ENCODE measurements at places on chromosomes 5 and 9.

GRCh38 chr5:109997161-109997560 lies 307.4 kb downstream of the MAN2A1 start:
- no peak for DNase-seq

DNA sequence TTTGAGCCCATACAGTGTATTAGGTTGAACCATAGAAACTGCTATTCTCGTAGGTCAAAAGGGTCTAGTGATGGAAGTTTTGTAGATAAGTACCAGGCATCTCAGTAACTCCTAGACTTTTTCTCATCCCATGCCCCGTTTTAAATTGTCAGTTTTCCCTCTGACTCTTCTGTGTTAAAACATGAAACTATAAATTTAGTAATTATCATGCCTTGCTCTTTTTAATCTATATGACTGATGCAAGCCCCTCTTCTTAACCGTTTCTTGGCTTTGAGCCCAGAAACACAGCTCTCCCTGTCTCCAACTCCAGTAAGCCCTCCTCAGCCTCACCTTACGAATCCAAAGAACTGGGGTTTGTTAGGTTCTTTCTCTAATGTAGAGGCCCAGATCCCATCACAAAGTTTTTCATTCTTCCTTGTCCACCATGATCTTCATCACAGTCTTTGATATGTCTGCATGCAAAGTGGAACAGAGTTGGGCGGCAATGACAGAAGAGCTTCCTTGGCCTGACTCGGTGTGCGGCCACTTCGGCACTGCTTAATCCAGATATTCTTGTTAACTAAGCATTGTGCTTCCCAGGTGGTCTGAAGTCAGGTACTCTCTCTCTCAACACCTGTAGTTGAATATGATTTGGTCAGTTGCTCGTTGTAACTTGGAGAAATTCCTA lies 21.1 kb downstream of the RGMB start:
- DNase-seq = no peak

GRCh38 chr9:4852419-4852818 lies 59.7 kb downstream of the RCL1 start:
- DNase-seq = no peak

DNA sequence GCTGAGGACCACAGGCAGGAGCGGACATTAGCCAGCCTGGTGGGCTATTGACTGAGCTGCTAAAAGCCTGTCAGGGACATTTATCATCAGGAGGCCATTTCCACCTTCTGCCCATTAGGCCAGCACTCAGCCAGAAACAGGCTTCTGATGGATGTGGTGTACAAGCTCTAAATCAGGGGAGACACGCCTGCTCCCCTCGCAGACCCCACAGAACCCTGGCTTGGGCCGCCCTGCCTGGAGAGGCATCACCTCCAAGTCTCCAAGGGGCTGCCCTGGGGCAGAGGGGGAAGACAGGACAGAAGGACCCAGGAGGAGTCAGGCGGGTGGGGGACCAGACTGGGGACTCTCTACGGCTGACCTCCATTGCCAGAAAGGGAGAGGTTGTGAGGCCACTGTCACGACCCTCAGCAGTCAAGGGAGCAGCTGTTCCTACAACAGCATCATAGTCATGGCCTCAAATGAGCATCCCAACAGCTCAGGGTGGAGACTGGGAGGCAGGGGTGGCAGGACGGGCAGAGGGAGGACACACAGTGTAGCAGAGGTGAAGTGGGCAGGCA lies 24.0 kb upstream of the TRIM14 start:
- DNase-seq = no peak

GRCh38 chr9:72462340-72462739 lies 59.1 kb upstream of the TMC1 start:
- no peak for DNase-seq

GRCh38 chr5:145859897-145860296 lies 12.9 kb downstream of the GRXCR2 start:
- no peak for DNase-seq

DNA sequence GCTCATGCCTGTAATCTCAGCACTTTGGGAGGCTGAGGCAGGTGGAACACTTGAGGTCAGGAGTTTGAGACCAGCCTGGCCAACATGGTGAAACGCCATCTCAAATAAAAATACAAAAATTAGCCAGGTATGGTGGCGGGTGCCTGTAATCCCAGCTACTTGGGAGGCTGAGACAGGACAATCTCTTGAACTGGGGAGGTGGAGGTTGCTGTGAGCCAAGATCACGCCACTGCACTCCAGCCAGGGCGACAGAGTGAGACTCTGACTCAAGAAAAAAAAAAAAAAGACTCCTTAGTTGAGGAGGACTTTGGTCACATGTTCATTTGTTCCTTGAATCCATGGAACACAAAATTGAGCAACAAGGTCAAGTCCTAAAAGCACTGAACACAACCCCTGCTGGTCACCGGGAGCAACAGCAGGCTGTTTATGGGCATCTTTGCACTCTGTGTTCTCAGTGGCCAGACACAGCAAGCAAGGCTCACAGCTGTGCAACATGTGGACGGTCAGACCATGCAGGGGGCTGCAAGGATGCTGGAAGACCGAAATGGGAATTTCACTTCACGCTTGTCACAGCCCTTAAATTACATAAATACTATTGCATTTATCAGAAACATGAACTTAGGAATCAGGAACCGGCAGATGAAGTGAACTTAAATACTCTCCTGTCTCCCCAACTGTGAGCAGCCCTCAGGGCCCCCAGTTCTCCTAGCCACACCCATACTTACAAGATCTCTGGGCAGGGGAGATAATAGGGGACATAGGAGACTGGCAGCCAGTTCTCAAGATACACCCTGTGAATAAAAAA lies 2.8 kb downstream of the GBGT1 start:
- DNase-seq = no peak

GRCh38 chr9:123355761-123356431 lies at the start of gene CRB2:
Gene CRB2 (plus strand): TSS chr9:123356197. CDS start chr9:123356261, 64 bp downstream.
- no peak for DNase-seq

DNA sequence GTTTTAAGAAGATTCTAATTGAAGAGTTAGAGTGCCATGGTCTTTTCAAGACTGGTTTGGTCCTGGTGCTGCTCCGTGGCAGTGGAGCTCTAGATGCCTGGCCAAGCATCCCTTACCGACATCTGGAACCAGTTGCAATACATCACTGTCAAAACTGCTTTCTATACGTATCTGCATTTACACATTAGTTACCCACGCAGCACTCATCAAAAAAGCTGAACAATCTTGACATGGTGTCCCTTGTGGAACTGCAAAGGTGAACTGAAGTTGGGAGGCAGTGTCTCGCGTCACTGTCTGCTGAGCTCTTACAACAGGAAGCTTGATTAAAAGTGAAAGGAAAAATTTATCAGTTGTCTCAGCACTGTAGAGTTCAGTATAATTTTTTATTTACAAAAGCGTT lies 82.6 kb downstream of the PBX3 start:
- peak; percentile 16 for DNase-seq

GRCh38 chr5:9314558-9314957 lies 231.3 kb downstream of the SEMA5A start:
- no peak for DNase-seq

DNA sequence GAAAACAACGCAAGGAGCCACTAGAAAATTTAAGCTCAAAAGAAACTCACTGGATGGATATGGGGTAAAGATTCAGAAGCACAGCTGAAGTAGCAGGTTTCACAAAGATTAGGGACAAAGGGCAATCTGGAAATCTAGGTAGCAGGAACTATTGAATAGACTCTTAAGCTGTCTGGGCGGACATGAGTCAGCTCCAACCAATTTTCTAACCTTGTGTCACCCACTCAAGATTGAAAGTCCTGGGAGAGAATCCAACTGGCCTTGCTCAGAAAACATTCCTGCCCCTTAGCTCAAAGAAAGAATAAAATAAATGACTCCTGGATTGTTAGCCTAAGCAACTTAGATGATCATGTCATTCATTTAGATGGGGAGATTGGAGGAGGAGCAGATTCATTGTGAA lies 69.2 kb downstream of the STK32A start:
- no peak for DNase-seq

- no peak for DNase-seq
These were observed 65.0 kb upstream of the SARDH start for GRCh38 chr9:133803028-133803585.

- no peak for DNase-seq
These were observed 116.1 kb downstream of the KDM4C start for GRCh38 chr9:6873857-6874256.

- DNase-seq = no peak
These were observed 148.0 kb downstream of the FGF1 start for GRCh38 chr5:142537938-142538337.

- no peak for DNase-seq
These were observed 403.1 kb upstream of the ZNF608 start for GRCh38 chr5:125149527-125149926.

- DNase-seq = no peak
These were observed 23.2 kb upstream of the ADAMTS16 start for GRCh38 chr5:5116956-5117355.

GRCh38 chr5:2780421-2781171 lies 29.1 kb upstream of the IRX2 start:
- no peak for DNase-seq

- no peak for DNase-seq
These were observed 24.3 kb upstream of the F2R start for GRCh38 chr5:76691467-76692273.

GRCh38 chr9:98455256-98456155 lies 200.1 kb upstream of the TBC1D2 start:
- DNase-seq = no peak

GRCh38 chr5:52804387-52804791 lies 16.7 kb downstream of the ITGA1 start:
- no peak for DNase-seq

- DNase-seq = no peak
These were observed 83.0 kb downstream of the ELAVL2 start for GRCh38 chr9:23743036-23743435.

DNA sequence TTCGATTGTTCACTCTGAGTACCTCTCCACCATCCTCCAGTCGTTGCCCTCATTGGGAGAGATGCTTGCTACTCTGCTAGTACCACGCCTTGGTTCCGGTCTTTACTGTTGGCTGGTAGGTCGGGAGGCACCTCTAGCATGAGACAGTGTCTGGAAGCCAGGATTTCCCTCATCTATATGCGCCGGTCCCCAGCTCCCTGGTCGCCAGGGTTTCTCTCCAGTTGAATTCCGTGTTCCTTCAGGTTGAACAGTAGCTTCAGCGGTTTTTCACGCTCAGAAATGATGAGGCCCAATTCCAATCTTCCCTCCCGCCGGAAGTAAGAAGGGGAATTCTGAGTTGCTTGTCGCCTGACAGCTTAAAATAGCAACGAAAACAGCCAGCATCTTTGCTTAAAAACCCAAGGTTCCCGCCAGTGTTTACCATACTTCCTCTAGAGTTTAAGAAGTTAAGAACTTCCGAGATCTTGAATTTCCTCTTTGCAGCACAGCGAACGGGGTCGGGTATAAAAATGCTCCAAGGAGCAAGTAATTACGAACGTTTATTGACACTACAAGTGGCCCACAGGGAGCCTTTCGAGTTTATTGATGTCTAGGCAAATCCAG lies 1.3 kb upstream of the ST8SIA4 start:
- peak; percentile 29 for DNase-seq

- DNase-seq = no peak
These were observed 327.9 kb downstream of the NTRK2 start for GRCh38 chr9:84997472-84997871.

DNA sequence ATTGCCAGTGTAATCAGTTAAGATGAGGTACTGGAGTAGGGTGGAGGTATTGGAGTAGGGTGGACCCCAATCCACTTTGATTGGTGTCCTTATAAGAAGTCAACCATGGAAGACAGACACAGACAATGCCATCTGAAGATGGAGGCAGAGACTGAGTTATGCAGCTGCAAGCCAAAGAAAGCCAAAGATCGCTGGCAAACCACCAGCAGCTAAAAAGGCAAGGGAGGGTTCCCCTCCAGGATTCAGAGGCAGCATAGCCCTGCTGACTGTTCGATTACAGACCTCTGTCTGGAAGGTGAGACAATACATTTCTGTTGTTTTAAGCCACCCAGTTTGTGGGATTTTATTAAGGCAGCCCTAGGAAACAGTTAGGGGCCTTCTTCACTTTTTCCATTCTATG lies 30.5 kb upstream of the CKMT2 start:
- no peak for DNase-seq

GRCh38 chr9:136120438-136120844 lies 1.8 kb upstream of the TMEM250 start:
- no peak for DNase-seq

GRCh38 chr9:101625876-101626275 lies 31.1 kb upstream of the PPP3R2 start:
- DNase-seq = no peak

DNA sequence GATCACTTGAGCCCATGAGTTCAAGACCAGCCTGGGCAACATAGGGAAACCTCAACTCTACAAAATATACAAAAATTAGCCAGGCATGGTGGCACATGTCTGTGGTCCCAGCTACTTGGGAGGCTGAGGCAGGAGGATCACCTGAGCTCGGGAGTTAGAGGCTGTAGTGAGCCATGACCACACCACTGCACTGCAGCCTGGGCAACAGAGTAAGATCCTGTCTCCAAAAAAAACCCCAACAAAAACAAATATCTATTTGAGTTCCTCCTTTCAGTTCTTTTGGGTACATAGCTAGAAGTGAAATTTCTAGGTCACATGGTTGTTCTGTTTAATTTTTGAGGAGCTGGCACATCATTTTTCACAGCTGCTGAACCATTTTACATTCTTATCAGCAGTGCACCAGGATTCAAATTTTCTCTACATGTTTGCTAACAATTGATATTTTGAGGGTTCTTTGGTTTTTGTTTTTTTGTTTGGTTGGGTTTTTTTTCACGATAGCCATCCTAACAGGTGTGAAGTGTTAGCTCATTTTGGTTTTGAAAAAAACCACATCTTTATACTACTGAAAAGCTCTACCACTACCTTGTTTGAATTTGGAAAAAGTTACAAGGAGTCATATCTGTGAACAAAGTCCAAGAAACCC lies 176.9 kb upstream of the SLC12A2 start:
- no peak for DNase-seq

DNA sequence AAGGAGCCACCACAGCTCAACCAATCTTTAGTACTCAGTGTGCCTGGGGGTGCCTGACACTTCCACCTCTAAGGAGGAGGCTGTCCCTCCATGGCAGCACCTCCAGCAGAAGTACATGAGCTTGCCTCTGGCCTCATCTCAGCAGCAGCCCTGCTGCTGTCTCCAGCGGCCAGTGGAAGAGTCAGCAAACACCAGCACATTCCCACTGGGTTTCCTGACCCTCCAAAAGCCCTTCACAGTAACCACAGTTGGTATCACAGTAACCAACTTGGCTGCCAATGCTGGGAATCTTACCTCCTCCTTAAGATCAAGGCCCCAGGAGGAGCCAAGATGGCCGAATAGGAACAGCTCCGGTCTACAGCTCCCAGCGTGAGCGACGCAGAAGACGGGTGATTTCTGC lies 29.4 kb downstream of the FSTL4 start:
- DNase-seq = no peak
